ENCODE measurements at places on chromosomes 2 and 18. TPM values are rescaled to one million over a fixed set of nuclear protein-coding genes. Genes with fewer than 3 reads are reported as not detected.

AKAIN1 gene
- 444 TPM for polyA plus RNA-seq

COL3A1 gene
- polyA plus RNA-seq, result 0.73 TPM

CFAP65 gene
- polyA plus RNA-seq, result 2.5 TPM

TSPYL6 gene
- polyA plus RNA-seq, result not detected

FHOD3 gene
- 25.6 TPM for polyA plus RNA-seq

LOXHD1 gene
- polyA plus RNA-seq, result not detected

SGPP2 gene
- 3.2 TPM for polyA plus RNA-seq

ASB18 gene
- not detected for polyA plus RNA-seq

LYG2 gene
- polyA plus RNA-seq, result 0.39 TPM

IL1RL1 gene
- polyA plus RNA-seq, result not detected

RANBP2 gene
- polyA plus RNA-seq, result 25.6 TPM

REEP1 gene
- polyA plus RNA-seq, result 206 TPM

PTPN4 gene
- 116 TPM for polyA plus RNA-seq

PIEZO2 gene
- 0.16 TPM for polyA plus RNA-seq
